ENCODE measurements at places on chromosomes 6 and 20.

- no peak for DNase-seq
Observed at GRCh38 chr6:152380993-152381898, 255.9 kb downstream of the SYNE1 start.

DNA sequence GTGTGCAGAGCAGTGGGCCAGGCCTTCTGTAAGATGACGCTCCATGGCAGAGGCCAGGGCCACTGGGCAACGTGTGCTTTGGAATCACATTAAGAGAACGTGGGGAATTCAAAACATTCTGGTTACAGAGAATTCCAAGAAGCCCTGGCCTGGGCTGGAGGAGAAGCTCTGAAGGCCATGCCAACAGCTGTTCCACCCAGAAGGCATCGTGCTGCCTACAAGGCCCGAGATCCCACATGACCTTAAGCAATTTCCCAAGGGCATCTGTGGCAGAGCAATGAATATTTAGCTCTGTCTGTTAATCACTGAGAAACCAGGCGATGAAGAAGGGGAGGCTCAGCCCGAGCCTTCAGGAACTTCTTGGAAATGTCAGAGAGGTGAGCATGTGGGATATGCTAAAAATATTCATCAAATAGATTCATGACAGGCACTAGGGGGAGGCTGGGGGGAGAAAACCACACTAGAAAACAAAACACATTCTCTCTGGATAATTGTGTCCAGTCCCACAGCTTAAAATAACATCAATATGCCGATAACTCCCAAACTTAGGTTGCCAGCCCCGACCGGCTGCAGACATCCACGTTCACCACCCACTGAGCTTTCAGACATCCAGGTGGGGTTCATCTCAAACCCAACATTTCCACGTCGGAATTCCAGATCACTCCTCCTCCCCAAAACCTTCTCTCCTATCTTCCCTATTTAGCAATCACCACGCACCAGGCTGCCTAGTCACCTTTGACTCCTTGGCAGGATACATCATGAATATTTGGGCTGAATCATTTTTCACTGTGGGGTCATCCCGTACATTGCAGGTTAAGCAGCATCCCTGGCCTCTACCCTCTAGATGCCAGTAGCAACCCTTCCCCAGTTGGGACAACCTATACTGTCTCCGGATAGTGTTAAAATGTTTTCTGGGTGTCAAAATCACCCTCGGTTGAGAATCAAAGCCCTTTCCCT is 6.6 kb downstream of the SULF2 start:
- DNase-seq: no peak

DNA sequence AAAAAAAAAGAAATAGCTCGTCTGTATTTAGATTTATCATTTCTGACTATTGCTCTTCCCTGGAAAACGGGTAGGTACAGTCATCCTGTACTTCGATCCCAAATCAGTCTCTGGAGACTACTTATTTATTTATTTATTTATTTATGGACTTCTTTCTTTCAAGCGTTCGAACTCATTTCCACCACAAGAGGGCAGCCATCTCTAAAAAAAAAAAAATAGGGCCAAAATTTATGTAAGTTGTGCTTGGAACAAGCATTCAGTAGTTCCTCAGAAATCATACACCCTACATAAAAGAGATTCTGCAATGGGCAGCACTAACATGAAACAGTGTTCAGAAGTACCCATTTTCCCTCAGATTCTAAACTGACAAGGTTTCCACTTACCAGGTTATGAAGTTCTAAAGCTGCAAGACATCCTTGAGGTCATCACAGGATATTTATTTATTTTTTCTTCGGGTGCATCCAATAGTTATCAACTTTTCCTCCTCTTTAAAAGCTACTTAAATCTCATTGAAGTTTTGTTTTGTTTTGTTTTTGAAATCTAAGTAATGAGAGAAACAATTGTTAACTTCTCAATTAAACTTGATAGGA is 1.9 kb upstream of the BMP2 start:
- no peak for DNase-seq

DNA sequence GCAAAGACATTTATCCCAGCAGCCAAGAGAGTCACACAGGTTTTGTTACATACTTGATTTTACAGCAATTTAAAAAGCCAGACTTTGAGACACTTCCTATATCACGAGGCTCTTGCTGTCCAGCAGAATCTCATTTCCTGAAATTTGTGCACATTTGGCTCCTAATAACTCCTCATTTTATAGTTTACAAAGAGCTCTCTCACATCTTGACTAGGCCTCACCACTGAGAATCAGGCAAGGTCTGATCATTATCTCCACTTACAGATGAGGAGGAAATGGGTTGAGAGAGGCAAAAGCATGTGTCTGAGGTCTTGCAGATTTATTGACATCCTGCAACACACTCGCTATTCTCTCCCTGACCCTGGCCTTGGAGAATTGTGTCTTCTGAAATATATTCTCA is 426.8 kb downstream of the MAFB start:
- DNase-seq: no peak
